ENCODE measurements at places on chromosomes 2 and 18.

DNA sequence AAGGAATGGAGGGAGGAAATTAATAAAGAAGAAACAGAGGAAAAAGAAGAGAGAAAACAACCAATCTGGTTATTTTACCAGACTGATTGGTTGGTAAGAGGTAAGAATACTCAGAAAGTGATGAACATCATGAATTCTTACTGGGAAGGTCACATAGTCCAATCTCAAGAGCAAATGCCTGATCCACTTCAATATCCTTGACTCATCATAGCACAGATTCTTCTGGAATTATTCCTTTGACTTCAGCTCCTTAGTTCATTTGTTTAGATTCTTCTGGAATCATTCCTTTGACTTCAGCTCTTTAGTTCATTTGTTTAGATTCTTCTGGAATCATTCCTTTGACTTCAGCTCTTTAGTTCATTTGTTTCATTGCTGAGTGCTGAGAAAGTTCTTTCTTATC, 2030.6 kb upstream of the CELF4 start:
- DNase-seq = no peak

- DNase-seq = no peak
These were observed at the start of gene DLX1 for GRCh38 chr2:172085460-172086159. Gene DLX1 (plus strand): TSS chr2:172085507. CDS start chr2:172085678, 171 bp downstream.

- DNase-seq = no peak
These were observed 11.8 kb downstream of the CNDP2 start for GRCh38 chr18:74507927-74508326.

- DNase-seq = no peak
These were observed 535.5 kb downstream of the XIRP2 start for GRCh38 chr2:167423731-167424130.

DNA sequence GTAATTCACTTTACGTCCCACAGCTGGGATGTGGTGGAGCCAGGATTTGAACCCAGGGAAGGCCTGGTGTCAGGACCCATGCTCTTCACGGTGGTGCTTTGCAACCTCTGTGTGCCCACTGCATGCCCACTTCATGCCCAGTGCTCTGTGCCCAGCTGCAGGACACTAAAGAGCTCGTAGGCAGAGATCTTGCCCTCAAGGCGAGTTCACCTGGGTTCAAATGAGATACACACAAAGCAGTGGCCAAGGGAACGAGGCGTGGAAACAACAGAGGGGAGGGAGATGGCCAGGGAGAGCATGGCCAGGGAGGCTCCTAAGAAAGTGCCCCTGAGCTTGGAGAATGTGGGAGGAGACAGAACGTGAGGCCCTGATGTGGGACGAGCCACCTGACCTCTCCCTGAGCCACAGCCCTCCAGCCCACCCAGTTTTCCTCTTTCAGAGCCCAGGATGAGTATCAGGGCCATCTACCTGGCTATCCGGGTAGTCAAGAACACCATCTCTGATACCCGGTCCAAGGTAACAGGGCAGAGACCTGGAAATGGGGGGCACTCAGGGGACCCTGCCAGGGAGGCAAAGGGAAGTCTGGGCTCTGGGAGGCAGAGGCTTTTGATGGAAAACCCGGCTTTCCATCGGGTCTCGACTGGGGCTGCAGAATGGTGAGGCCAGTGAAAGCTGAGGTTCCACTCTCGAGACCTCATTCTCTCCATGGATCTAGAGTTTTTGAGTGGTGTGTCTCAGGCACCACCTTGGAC, 20.4 kb downstream of the MROH2A start:
- DNase-seq = no peak

DNA sequence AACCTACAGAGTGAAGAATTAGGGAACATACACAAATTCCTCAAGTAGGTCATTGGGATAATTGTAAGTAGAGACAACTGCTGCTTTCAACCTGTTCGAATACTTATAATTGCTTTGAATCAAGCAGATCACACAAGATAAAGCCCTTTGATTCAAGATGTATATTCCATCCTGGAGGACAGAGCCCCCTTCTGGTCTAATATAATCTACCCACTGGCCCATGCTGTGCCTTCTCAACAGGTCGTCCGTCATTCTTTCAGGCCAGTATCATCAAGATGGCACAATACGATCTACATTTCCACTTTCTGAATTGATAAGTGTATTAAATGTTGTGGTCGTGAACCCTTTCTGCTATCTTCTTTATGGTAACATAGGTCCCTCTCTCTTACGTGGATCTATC, 387.0 kb upstream of the CDH19 start:
- no peak for DNase-seq

- no peak for DNase-seq
These were observed 72.7 kb downstream of the MARCHF4 start for GRCh38 chr2:216299588-216299987.

All from hematopoietic multipotent progenitor cell treated with erythropoietin and hydrocortisone succinate and interleukin-3 and kit ligand, for 15 days (in vitro differentiated cells).